ENCODE measurements at places on chromosomes 7 and 10. TPM values are rescaled to one million over a fixed set of nuclear protein-coding genes. Genes with fewer than 3 reads are reported as not detected.

- no peak for DNase-seq
Measured at GRCh38 chr10:13056456-13057077, 43.4 kb upstream of the OPTN start.

DNA sequence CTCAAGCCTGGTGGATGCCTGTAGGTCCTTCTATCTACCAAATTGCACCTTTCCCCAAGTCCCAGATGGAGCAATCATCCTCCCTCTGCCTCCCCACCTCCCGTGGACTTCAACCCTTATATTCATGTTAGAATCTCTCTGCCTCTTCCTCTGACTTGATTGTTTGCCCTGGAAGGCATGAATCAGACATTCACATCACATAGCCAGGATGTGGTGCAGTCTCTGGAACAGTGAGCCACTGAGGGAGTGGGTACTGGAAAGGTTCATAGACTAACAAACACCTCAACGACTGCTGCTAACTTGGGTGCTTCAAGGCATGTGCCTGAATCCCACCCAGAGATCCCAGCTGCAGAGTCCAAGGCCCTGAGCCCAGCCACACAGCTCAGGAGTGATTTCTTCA lies 494.0 kb downstream of the TNS3 start:
- no peak for DNase-seq

DNA sequence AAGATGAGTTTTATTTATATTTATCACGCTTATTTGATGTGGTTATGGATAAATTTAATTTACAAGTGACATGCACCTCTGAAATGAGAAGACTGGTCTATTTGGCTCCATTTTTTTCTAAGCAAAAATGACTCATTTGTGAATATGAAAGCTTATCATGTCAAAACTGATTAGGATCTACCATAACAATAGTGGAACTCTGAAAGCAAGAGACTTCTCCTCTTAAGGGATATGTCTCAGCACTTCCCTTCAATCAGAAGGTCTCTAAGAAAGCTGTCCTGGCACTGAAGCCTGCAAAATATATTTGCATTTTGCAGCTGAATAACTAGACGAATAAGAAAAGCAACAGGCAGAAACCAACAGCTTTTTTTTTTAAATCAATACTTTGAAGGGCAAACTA lies 12.7 kb downstream of the FAS start:
- DNase-seq: no peak

The AASS gene
- 79.9 TPM for polyA plus RNA-seq

GRCh38 chr7:121298831-121299239 lies 30.0 kb upstream of the WNT16 start:
- DNase-seq: no peak

The PPP1R3C gene
- polyA plus RNA-seq: 214 TPM

- no peak for DNase-seq
Measured at GRCh38 chr7:91778416-91778815, 102.1 kb downstream of the MTERF1 start.
